ENCODE measurements at places on chromosomes 6 and 20.

- no peak for DNase-seq
Measured at GRCh38 chr20:51752343-51752951, 15.7 kb downstream of the ATP9A start.

GRCh38 chr20:12203981-12204380 lies 286.3 kb downstream of the BTBD3 start:
- no peak for DNase-seq

DNA sequence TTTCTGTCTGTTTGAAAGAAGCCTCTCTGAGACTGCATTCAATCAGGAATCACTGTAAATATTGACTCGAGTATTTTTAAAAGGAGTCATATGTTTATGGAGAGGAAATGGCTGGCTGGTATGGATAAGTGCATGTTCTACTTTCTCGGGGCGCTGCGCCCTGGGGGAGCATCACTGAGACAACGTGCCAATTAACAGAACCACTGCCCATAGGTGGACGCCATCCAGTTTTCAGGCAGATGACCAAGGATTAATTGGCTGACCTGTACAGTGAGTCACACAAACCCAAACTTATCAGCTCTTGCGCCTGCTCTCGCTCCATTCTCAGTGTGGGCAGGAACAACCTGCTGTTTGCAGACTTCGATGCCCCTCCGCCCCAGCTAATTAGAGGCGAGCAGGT lies 571.2 kb downstream of the QKI start:
- DNase-seq: no peak

- DNase-seq: no peak
Measured at GRCh38 chr6:30829639-30830255, 54.6 kb upstream of the DDR1 start.

GRCh38 chr6:82646231-82646615 lies 282.6 kb downstream of the TPBG start:
- no peak for DNase-seq

GRCh38 chr6:31727717-31728671 lies 1.1 kb downstream of the DDAH2 start:
- DNase-seq: no peak

DNA sequence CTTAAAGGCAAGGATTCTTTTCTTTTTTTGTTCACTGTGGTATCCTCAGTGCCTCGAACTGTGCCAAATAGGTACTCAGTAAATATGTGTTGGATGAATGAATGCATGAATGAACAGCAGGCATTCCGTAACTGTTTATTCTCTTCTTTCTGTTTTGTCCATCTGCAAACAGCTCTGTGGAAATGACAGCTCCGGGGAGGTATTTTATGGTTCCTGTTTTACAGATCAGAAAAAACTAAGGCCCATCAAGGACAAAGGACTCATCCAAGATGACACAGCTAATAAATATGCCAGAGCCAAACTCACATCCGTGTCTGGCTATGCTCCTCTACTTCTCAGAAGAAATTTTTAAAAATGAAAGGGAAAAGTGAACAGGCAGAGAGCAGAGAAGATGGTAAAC lies 21.0 kb downstream of the JPH2 start:
- no peak for DNase-seq

GRCh38 chr20:58715801-58716475 lies 23.3 kb downstream of the NPEPL1 start:
- DNase-seq: no peak

DNA sequence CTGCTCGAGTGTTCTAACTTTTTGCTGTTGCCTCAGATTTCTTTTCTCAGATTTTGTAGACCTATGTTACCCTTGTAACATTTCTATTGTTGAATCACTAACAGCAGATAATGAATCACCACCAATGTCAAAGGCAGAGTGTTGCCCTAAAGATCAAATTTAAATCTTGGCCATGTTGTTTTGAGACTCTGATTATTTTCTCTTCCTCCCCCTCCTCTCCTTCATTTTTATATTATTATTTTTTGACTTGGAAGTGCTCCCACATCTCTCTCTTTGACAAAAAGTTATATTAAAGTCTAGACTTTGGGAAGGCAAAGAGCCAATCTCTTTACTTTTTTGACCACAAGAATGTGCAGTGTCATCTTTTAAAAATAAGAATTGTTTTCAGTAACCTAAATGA lies 422.7 kb downstream of the NKAIN2 start:
- no peak for DNase-seq

DNA sequence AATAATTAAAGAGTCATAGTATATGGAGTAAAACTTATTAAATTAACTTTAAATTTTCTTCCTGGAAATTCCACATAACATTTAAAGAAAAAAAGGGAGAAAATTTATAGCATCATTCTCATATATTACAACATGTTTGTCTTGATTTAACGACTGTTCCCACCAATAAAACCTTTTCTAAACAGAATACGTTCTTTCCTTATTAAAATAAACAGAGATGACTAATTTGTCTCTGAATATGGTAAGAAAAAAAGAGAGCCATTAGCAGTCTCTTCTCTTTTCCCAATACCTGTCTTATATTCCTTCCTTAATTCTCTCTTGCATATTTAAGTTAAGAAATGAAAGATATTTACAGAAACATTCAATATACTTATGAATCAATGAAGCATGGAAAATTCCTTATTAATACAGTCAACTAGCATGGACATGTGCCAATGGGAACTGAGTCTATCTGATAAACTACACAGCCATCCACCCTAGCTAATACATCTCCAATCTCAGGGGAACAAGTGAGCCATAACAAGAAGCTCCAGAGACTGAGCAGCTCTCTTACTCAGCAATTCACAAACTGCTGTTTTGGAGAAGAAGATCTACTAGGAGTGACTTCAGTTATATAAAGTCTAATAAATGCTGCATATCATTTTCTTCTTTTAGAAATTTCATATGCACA lies 347.1 kb upstream of the MANEA start:
- DNase-seq: no peak

DNA sequence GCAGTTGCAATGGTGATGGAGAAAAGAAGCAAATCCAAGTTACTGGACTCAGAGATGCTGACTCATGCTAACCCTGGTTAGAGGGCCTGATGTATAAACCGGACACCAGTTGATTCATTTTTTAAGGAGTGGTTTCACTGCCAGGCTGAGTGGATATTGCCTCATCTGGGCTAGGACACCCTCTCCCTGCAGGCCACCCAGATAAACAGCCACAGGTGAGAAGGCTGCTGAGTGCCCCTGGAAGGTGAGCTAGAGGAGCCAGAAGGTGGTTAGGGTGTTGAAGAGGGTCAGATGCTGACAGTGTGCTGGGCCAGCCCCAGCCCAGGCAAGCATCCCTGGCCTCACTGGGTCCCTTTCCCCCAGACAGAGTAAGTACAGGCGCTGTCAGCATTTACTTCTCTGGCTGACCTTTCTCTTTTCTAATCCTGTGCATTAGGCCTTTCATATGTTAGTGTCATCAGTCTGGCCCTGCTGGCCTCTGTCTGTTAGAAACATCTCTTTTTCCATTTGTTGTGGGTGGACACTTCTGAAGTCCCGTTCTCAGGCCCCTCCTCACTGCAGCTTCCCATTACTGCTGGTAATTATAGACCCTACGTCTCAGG lies 13.5 kb downstream of the EPB41L1 start:
- DNase-seq: no peak

DNA sequence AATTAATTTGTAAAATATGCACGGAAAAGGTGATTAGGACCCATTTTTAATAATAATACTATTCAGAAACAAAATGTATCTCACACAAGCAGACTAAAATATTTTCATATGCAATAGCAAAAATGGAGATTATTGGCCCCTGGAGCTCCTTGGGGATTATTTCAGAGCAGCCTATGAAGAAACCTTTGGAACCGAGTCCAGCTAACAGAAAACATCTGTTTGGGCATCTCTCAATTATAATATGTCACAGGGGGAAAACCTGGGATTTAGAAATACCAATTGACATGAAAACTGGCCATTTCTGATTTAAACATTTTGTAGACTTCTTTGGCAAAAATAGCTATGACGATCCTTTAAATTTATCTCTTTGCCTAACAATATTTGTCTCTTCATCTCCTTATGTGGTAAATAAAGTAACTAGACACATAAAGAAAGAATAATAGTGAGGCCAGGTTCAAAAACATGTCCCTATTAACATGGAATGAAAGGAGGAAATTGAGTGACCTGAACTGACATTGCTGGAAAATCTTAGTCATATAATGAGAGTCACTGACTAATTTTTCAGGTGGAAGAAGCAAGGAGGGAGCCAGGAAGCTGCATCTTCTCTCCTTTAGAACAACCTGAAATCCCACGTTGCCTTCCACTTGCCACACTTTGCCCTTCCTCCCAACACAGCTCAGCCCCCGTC lies 199.0 kb downstream of the SOD2 start:
- DNase-seq: no peak

DNA sequence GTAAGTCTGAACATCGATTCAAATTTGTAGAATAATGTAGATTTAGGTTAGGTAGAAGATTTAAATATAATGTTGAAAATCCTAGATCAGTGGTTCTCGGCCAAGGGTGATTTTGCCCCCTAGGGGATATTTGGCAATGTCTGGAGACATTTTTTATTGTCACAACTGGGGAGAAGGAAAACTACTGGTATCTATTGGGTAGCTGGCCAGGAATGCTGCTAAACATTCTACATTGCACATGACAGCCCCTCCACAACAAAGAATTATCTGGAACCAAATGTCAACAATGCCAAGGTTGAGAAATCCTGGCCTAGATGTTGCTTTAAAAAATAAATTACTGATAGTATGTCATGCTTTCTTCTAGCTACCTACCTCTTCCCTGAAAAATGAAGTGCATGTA lies 76.1 kb downstream of the HIVEP2 start:
- DNase-seq: no peak

GRCh38 chr20:64255361-64256281 lies at the start of gene PCMTD2:
TSS of gene PCMTD2 (plus strand) at chr20:64255748. CDS start at chr20:64259966, 4,218 bp downstream.
- DNase-seq: peak; percentile 83

DNA sequence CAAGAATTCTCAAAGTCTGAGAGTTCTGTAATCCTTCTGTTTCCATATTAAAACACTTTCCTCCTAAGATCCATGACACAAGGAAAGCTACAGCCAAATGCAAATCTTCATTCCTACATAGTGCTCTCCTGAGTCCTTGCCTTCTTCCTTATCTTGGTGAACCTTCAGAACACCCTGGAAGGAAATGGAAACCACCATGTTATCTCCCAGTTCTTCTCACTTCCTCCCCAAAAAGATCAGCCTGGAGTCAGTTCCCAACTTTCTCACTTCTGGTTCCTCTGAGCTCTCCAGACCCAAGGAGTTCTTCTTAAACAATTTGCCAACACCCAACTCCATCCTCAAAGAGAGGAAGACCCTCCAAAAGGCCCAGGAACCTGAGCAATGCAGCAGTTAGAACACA lies 193.3 kb upstream of the CCN2 start:
- no peak for DNase-seq

- no peak for DNase-seq
Measured at GRCh38 chr20:4371623-4372251, 350.0 kb upstream of the PRND start.

DNA sequence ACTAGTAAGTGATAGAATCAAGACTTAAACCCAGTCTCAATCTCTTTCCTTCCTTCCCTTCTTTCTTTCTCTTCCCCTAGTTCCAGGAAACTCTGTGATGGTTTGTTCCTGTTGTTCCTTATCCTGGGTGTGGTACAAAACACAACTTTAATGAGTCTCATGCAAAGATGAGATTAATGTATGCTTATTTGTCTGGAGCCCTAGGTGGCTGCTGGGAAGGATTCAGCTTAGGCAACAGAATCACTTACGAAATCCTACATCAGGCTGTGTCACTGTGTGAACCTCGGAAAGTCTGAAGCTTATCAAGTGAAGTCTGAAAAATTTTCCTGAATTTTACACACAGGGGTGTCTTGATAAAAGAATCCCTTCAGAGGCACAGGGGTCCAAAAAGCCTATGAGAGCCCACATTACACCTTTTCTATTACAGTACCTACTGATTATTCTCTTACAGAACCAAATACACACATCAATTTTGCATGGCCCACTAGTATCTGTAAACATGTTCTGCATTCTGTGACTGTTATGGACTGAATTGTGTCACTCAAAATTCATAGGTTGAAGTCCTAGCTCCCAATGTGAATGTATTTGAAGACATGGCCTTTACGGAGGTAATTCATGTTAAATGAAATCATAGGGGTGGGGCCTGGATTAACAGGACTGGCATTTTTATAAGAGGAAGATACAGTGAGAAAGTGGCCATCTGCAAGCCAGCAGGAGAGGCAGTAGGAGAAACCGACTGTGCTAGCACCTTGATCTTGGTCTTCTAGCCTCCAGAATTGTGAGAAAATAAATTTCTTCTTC lies 144.7 kb downstream of the MYB start:
- no peak for DNase-seq

GRCh38 chr6:36779227-36779626 lies 60.0 kb downstream of the CPNE5 start:
- DNase-seq: no peak

DNA sequence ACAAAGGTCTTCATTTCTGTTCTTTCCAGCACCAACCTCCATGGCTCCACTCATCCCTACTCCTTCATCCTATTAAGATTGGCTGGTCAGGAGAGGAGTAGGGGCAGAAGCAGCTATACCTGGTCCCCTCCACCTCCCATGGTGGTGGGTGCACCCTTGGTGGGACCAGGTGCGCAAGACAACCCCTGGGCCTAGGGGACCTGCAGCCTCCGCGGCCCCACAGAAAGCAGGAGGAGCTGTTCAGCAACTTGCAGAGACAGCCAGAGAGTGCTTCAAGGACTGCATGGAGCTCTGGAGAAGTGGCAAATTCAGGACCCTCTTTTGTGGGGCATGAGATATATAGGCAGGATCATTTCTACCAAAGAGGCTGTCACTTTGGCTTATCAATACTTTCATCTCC lies 9.8 kb downstream of the ULBP2 start:
- no peak for DNase-seq

- no peak for DNase-seq
Measured at GRCh38 chr6:131532580-131533039, 40.4 kb upstream of the ARG1 start.

DNA sequence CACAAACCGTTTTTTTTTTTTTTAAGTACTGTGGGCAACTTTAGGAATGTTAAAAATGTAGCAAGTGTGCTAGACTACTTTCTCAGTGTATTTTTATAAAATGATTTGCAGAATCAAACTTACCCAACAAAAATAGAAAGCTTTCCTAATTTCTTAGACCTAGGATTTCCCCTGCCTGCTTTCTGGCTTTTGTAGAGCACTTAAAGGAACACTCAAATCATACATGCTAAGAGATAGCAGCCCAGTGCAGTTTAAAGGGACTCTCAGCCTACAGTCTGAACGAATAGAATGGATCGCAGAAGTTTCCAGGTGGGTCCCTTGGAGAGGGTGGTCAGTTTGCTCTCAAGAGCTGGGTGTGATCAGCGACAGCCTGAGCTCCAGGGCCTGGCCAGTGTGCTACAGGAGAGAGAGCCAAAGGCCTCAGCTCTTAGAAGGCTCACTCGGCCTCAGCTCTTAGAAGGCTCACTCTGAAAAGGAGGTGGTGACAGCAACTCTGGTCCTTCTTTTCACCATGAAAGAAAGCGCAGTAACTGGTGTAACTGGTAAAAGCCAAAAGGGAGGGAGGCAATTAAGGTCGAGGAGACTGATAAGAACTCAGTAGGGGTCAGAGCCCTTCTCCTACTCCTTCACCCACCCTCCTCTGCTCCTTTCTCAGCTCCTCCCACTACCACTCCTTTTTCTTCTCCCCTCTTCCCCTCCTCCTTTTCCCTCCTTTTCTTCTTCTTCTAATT lies 142.4 kb downstream of the ZFP64 start:
- DNase-seq: no peak

All from central memory CD4-positive, alpha-beta T cell (primary cell).